ENCODE measurements at places on chromosomes 7 and 10. TPM values are rescaled to one million over a fixed set of nuclear protein-coding genes. Genes with fewer than 3 reads are reported as not detected.

Gene RAPGEF5
- total RNA-seq, result 81.4 TPM

Gene KLLN
- 0.62 TPM for total RNA-seq

Gene CPN1
- not detected for total RNA-seq

Gene NME8
- not detected for total RNA-seq

Gene CHAT
- total RNA-seq, result 0.62 TPM

Gene OR2A42
- not detected for total RNA-seq

Gene COL28A1
- 0.62 TPM for total RNA-seq

Measured in occipital lobe (tissue), 3 donors.